A549 treated with GW870086 at 1 μM for 4 hours (cell line): ENCODE measurements at places on chromosomes 12 and 14. TPM values are rescaled to one million over a fixed set of nuclear protein-coding genes. Genes with fewer than 3 reads are reported as not detected.

ITGB7 gene
- 0.29 to 0.63 TPM (median 0.42 TPM) in 5 replicates for total RNA-seq

HIP1R gene
- total RNA-seq: 20.6 to 29.5 TPM (median 26.6 TPM) in 5 replicates

IAPP gene
- not detected in 5 replicates for total RNA-seq

CLBA1 gene
- total RNA-seq: 15.5 to 17.6 TPM (median 16.2 TPM) in 5 replicates

TPPP2 gene
- not detected in 5 replicates for total RNA-seq

ACOT6 gene
- not detected in 5 replicates for total RNA-seq

DHRS1 gene
- total RNA-seq: 8.1 to 13.1 TPM (median 10.3 TPM) in 5 replicates
